ENCODE measurements at places on chromosomes 5 and 9.

GRCh38 chr9:107810461-107810961 lies 320.9 kb upstream of the KLF4 start:
- DNase-seq = no peak

DNA sequence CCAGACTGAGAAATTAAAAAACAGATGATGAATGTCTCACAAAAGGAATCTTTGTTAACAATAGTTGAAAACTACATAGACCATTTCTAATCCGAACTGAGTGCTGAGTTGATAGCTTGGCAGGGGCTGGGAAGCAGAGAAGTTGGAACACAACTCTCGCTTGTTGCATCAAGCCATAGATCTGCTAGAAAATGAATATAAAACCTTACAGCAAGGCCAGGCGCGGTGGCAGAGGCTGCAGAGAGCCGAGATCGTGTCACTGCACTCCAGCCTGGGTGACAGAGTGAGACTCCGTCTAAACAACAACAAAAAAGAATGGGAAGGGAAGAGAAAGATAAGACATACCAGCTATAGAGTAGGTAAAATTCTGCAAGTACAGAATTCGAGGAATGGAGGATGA lies 28.0 kb upstream of the SPZ1 start:
- no peak for DNase-seq

DNA sequence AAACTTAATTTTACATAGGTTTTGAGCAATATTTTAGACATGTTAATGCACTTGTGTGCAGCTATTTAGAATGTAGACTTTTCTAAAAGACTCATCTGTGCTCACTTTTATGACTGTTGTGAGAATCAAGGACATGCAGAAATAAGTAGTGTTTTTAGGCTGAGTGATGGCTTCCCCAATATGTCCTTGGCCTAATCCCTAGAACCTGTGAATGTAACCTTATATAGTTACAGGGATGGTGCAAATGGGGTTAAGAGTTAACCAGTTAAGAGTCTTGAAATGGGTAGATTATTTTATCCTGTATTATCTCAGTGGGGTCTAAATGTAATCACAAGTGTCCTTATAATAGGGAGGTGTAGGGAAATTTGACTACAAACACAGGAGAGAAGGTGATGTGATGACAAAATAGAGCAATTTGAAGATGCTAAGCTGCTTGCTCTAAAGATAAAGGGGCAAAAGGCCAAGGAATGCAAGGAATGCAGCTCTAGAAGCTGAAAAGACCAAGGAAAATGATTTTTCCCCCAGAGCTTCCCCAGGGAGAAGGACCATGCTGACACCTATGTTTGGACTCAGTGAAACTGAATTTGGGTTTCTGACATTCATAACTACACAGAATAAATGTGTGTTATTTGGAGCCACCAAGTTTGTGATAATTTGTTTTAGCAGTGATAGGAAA lies 298.0 kb upstream of the PAPPA start:
- no peak for DNase-seq

DNA sequence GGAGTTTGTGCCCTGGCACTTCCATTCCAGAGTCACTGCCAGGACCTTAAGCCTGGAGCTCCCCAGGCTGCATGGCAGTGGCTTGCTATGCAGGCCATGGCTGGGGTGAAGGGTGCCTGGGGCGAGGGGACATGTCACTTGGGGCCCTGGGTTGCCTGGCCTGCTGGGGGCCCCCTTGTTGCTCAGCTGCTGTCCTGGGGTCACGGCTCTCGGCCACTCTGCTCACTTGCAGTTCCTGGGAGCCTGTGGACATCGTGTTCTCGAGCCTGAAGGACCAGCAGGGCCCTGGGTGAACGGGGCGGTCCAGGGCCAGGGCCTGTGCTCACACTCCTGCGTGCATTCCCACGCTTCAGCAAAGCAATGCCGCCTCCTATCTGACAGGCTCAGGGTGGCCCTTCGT lies 14.5 kb upstream of the SLC2A6 start:
- DNase-seq = no peak

DNA sequence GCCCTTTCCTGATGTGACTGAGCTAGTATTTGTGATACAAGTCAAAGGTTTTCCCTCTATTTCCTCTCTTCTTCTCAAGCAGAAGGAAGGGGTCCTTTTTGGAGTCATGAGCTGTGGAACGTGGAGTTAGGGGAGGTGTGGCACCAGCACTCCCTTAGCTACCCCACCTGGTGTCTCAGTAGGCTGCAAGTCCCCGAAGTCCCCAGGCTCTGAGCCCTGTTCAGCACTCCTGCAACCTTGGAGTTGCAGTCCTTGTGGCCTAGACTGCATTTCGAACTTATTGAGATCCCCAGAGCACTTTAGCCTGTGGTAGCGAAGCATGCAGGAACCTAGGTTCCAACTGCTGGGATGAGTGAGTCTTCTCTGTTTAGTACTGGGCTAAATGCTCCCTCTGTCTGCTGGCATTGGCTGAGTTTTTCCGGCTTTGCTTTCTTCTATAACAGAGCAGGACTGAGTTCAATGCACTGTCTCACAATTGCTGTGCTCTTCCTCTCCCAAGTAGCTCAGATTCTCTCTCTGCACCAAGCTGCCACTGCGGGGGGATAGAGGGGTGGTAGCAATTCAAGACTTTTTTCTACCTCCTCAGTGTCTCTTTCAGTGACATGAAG lies 600.7 kb upstream of the CDH9 start:
- DNase-seq = peak; percentile 27

GRCh38 chr5:157232706-157233105 lies 33.2 kb upstream of the CYFIP2 start:
- DNase-seq = no peak

GRCh38 chr5:52844885-52845284 lies 57.2 kb downstream of the ITGA1 start:
- DNase-seq = no peak
